Activated CD8-positive, alpha-beta T cell treated with anti-CD3 and anti-CD28 coated beads for 36 hours (primary cell): ENCODE measurements at places on chromosomes 4 and X. TPM values are rescaled to one million over a fixed set of nuclear protein-coding genes. Genes with fewer than 3 reads are reported as not detected.

F11 gene
- total RNA-seq: not detected

DNA sequence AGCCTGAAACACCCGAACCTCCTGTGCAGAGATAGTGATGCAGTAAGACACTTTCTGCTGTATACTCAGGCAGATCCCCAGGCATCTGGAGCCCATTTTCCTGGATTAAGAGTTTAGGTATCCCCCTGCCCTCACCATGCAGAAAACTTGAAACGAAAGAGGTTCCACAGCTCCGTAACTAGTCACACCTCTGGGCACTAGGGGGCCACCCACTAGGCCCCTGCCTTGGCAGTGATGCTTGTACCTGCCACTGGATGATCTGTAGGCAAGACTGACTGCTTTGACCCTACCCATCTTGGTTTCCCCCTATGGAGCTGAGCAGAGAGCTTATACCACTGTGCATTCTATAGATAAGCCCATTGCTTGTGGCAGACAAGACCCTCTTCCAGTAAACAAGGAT lies 940.6 kb downstream of the PCDH19 start:
- DNase-seq: no peak

GRCh38 chr4:112514647-112515197 lies 1.3 kb downstream of the NEUROG2 start:
- DNase-seq: peak; percentile 22

SPANXD gene
- not detected for total RNA-seq
